ENCODE measurements at places on chromosomes 7 and 10.
A peak's percentile ranks its signal among the peaks of the same experiment; 100 is the strongest.

DNA sequence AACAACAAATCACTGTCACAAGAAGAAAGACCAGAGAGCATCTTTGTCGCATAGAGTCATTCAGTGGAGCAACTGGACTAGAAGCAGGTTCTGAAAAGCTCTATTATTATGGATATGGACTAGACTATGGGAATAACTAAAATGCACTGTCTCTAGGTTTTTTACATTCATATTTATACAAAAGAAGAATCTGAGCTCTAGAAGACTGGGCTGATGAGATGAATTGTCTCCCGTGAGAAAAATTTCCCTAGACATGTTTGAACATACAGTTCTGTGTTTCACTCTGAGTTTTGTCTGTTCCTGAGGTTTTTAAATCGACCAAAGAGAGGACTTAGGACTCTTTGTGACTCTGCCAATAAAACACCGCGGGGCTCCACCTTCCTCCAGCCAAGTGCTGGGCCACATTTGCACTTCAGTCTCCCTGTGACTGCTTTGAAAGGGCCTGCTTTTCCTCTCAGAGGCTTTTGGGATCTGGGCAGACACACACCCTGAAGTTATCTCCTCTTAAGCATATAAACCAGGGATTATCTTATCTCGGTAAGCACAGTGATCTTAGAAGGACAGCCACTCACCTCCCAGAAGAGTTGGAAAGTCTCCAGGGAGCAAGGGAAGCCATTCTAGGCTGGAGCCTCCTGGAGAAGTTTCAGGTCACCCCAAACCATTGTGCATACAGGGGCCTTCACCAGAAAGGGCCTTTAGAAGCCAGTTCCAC, 101.0 kb upstream of the JCAD start:
- no peak for DNase-seq

GRCh38 chr10:11227103-11227502, 209.4 kb downstream of the CELF2 start:
- DNase-seq = no peak

DNA sequence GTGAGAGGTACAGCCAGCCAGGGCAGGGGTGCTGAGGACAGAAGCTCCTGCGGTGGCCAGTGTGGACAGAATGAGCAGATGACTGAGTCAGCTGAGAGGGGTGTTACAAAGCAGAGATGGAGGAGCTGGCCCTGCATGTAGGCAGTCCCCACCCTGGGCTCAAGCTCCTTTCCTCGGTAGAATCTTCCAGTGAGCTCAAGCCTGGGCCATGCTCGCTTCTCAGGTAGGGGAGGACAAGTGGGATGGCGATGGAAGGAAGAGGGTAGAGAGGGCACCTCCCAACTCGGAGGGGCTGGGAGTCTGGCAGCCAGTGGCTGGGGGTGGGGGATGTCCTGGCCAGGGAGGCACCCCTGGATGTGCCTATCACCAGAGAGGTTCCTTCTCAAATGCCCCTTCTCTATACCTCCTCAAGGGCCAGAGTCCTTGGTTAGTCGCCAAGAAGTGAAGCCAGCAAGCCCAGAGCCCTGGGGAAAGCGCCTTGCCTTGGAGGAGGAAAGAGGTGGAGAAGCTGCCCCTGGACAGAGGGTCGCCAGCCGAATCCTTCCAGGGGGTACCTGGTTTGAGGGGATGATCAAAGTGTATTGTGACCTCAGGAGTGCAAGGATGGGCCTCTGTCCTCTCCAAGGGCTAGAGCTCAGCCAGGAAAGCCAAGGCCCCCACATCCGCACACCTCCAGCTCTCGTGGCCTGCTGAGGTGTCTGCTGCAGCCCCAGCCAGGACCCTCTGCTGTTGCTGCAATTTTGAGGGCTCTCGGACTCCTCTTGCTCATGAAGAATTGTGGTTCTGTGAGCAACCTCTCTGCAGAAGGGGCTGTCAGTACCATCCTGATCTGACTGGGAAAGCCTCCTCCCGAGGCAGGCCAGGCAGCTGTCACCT, 88.6 kb upstream of the MACROH2A2 start:
- DNase-seq = no peak

DNA sequence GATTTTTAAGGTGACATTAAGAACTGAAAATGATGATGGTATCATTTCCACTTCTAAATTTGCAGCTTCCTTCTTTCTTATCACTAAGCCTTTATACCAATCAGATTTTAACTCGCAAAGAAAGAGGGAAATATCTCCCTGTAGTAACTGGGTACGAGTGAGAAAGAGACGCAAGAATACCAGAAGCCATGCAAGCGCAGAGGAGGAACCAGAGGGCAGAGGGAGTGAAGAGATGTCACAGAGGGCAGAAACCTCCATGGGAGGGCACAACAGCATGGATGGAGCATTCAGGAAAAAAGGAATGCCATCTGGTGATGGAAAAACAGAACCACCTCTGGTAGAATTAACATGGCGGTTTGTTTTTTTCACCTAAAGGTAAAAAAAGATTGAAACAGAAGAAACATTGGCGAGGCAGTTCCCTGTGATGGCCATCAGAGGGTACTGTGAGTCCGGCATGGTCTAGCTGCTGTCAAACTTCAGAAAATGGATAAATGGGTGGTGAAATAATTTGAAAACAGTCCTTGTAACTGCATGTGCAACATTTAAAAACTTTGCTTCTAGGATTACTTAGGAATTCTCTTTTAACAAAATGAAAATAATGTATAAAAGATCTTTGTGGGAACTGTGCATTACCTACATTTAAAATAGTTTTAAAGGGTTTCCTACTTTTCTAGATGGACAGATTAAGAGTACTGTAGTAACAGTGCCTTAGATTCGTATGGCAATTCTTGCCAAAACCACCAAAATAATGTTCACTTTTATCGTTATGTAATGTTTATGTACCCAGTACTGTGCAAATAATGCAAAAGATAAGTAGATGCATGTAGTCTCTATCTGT, 91.8 kb downstream of the ARHGAP12 start:
- DNase-seq = no peak

DNA sequence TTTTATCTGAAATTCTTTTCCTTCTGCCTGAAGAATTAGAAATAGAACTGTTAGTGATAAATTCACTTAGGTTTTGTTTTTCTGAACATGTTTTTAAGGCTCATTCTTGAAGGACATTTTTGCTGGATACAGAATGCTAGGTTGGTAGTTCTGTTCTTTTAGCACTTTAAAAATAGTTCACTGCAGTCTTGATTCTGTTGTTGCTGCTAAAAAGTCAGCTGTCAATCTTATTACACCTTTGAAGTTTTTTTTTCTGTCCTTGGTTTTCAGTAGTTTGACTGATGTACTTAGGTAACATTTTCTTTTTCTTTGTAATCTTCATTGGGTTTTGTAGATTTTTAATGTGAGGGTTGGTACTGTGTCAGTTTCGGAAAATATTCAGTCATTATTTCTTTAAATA, 48.7 kb downstream of the C1GALT1 start:
- no peak for DNase-seq

- peak; percentile 42 for DNase-seq
Measured at GRCh38 chr10:122342293-122343134, 32.0 kb upstream of the PLEKHA1 start.

- DNase-seq = no peak
Measured at GRCh38 chr7:47352394-47352968, 229.4 kb downstream of the TNS3 start.

- DNase-seq = no peak
Measured at GRCh38 chr7:121187676-121188075, 141.1 kb upstream of the WNT16 start.
